HCT116 (cell line): ENCODE measurements at places on chromosomes 4 and X.

- DNase-seq = no peak
These were observed 7.3 kb upstream of the ARHGAP10 start for GRCh38 chr4:147724468-147725201.

- no peak for DNase-seq
These were observed 645.9 kb downstream of the ANKRD50 start for GRCh38 chr4:124066595-124066994.

DNA sequence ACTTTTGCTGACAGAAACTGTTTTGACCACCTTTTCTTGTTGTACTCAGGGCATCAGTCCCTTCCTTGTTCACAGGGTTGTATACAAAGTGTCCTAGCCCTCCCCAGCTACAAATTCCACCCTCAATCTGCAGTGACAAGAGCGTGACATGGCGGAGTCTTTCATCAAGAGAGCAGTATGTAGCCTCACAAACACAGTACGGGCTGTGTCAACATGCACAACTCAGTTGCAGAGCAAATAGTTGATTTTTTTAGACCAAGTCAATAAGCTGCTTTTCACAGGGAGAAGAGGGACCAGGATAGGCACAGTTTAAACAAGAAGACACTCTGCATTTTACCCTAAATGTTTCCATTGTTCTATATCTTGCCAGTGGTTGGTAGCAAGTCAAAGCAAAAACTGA lies 8.6 kb upstream of the HS6ST2 start:
- no peak for DNase-seq

GRCh38 chrX:4588466-4588865 lies 875.0 kb upstream of the PRKX start:
- DNase-seq = no peak

- DNase-seq = peak; percentile 87
These were observed 58.7 kb upstream of the KDR start for GRCh38 chr4:55183926-55184599.

DNA sequence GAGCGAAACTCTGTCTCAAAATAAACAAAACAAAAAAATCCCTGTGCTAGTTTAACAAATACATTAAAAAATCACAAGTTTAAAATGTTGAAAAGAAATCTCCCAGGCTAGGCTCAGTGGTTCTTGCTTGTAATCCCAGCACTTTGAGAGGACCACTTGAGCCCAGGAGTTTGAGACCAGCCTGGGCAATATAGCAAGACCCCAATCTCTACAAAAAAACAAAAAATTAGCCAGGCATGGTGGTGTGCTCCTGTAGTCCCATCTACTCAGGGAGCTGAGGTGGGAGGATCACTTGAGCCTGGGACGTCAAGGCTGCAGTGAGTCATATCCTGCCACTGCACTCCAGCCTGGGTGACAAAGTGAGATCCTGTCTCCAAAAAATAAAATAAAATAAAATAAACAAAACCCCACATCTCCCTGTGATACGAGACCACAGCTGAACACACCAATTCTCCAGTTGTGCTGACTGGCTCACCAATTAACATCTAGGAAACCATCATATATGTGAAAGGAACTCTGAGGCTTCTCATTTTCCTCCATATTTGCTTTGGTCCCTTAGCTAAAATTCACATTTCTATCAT lies 7.3 kb downstream of the RPS4X start:
- no peak for DNase-seq

GRCh38 chrX:11460347-11460746 lies 167.1 kb downstream of the AMELX start:
- DNase-seq = no peak

DNA sequence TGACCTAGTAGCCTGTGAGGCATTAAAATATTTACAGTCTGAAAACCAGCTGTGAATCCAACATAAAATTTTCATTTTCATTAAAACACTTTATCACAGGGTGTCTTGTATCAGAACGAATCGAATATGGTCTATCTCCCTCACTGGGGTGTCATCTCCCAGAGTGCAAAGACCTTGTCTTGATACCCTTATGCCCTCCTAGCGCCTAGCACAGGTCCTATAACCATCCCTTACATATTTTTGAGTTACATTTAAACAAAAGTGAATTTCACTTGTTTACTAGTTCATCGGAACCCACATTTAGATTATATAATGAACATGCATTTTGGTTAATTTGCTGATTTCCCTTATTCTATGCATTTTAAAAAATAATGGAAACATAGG lies 14.0 kb downstream of the DIPK2B start:
- no peak for DNase-seq

DNA sequence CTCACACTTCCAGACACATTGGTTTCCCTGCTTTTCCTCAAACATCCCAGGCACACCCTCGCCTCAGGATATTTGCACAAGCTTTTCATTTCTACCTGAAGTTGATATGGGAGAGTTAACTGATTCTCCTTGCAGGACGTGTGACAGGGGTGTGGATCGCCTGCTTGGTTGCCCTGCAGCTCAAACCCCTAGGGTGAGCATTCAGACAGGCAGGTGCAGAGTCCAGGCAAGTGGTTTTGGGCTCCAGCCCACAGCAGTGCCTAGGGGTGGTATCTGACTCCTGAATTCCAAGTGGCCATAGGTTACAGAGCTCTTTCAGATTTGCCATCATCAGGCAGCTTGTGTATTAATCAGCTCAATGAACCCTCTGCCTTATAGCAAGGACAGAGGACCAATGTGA lies 1104.2 kb upstream of the IGFBP7 start:
- no peak for DNase-seq

GRCh38 chrX:47623540-47624027 lies 3.9 kb upstream of the SYN1 start:
- no peak for DNase-seq

GRCh38 chr4:187059895-187060294 lies 336.2 kb upstream of the FAT1 start:
- DNase-seq = no peak

DNA sequence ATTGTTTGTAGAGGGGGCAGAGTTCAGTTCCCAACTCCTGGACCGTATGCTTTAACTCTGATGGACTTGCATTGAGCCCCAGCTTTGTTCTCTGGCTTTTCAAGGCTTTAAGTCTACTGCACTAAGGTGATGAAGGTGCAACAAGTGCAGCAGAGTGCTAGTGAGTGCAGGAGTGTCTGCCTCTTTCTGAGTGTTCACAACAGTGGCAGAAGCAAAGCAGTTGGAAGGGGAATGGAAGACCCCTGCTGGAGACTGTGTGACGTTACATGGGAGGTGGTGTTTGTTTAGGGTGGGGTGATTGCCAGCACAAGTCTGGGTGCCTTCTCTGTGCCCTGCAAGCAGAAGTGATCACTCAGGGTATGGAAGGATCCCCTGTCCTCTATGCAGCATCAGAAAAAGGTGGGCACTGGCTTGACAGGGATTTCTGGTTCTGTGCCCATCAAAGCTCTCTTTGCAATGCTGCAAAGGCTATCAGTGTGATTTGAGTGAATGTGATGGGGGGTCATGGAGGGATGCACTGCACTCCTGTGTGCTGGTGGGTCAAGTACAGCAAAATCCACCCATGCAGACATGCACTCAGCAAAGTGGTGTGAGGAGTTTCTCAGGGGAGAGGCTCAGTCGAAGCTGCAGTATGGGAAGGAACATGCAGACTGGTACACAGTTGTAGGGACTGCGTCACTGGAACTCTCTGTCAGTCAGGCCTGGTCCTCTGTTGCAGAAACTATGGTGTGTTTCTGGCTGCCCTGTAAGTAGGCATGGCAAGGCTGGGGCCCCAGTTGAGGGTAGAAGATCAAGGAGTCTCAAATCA lies 70.9 kb upstream of the UGT2B7 start:
- peak; percentile 2 for DNase-seq

- DNase-seq = no peak
These were observed 3.2 kb upstream of the KLHL34 start for GRCh38 chrX:21661316-21661715.

- DNase-seq = no peak
These were observed 141.8 kb upstream of the PCDH18 start for GRCh38 chr4:137674066-137674465.

DNA sequence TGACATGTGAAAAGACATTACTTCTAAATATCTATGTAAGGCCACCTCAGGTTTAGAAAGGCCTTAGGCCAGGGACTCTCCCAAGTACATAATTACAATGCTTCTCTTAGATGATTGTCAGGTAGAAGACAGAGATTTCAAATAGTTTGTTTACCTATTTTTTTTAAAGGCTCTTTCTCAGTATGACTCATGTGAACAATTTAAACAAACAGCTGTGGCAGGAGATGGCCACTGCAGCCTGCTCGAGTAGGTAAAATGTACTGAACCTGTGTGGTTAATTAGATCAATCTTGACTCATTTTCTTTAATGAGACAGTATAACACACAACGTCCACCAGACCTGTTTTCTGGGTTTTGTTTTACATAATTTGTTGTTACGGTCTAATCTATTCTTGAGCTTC lies 50.2 kb downstream of the LEF1 start:
- no peak for DNase-seq

GRCh38 chrX:69618803-69619202 lies 2.9 kb downstream of the EDA start:
- no peak for DNase-seq

DNA sequence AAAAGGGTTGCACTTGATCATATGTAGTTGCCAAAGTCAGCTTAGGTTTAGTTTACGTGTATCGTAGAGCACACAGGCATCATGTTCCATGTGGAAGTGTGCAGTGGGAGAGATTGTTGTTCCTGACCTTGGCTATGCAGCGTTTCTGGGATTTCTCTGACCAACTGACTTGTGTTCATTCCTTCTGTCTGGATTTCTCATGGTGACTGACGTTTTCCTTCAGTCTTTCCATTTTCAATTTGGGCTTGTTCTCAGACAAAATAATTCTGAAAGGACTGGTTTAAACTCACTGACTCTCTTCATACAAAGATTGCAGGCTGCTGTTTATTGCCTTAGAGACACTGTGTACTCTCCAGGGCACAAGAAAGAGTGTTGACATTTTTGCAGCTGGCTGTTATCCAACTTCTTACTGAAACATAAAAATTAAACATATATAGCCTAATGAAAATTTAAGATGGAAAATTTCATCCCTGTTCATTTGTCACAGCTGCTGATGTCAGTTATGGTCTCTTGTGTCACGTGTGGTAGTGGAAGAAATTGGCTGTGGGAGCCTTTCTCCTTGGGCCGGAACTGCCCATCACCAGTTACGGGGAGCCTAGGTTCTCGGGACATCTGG lies 95.4 kb downstream of the TNIP2 start:
- DNase-seq = no peak

DNA sequence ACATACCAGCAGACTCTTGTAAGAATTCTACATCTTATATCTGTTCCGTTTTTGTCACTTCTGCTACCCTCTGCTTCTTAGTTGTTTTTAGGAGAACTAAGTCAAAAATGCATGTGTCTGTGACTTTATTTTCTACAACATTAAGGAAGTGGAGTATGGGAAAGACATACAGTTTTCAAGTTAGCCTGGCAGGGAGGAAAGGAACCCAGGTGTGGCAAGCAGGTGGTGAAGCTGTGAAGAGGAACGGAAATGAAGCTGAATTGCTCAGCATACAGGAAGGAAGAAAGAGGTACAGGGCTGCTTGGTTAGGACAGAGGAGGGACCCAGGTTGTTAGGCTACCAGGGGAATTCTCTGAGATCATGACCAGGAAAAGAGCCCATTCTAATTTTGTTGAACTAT lies 9.4 kb downstream of the GPRIN3 start:
- DNase-seq = no peak

GRCh38 chr4:151808120-151808529 lies 47.3 kb upstream of the GATB start:
- DNase-seq = peak; percentile 12

- DNase-seq = no peak
These were observed 261.4 kb downstream of the LDB2 start for GRCh38 chr4:16636912-16637630.

DNA sequence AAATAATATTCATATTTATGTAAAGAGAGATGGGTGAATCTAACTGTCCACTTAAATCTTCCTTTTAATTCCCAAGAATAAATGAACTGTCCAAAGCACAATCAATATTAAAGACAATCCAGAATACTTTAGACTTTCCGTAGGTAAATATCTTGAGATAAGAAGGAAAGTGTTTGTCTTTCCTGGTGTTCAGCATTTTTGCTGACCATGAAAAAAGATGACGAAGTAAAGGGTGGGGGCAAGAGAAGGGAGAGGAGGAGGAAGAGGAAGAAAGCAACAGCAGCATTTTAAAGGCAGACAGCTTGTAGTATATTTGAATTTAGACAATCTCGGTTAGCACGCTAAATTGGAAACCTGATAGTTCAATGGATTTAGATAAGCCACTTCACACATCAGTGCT lies 498.2 kb downstream of the KCNIP4 start:
- no peak for DNase-seq

- no peak for DNase-seq
These were observed 148.3 kb upstream of the PACRGL start for GRCh38 chr4:20552004-20552403.

GRCh38 chr4:65865489-65865888 lies 195.2 kb upstream of the EPHA5 start:
- DNase-seq = no peak

GRCh38 chr4:155060419-155060818 lies 148.0 kb upstream of the NPY2R start:
- DNase-seq = no peak

- DNase-seq = no peak
These were observed 162.0 kb downstream of the RNF150 start for GRCh38 chr4:140971077-140971792.

DNA sequence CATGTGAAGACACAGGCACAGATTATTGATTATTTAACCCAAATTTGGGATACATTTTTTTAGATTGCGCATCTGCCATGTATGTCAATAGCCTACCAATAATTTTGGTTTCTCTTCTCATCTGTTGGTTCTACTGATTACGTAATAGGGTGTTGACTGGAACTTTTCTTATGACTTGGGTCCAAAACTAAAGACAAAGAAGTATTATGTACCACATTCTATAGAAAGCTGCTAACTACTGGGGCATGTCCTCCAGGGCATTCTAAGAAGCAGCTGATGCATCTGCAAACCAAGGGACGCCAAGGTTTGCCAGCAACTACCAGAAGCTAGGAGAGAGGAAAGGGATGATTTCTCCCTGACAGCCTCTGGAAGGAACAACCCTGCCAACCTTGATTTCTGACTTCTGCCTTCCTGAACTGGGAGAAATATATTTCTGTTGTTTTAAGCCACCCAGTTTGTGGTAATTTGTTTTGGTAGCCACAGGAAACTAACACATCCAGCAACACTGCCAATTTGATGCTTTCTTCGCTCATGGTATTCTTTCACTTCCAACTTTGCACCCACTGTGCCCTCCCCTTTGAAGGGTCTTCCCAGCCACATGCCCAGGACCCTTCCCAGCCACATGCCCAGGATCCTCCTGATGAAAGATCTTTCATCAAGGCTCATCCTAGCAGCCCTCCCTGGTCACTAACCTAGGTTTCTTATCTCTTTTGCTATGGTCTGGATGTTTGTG lies 15.9 kb upstream of the TLR1 start:
- DNase-seq = no peak

- no peak for DNase-seq
These were observed 6.5 kb downstream of the WFS1 start for GRCh38 chr4:6275898-6276806.

GRCh38 chrX:2696698-2697215 lies 5.7 kb downstream of the CD99 start:
- no peak for DNase-seq
